ENCODE measurements at places on chromosomes 6 and 20.

- DNase-seq = no peak
These were observed 78.4 kb downstream of the ADTRP start for GRCh38 chr6:11700118-11700718.

DNA sequence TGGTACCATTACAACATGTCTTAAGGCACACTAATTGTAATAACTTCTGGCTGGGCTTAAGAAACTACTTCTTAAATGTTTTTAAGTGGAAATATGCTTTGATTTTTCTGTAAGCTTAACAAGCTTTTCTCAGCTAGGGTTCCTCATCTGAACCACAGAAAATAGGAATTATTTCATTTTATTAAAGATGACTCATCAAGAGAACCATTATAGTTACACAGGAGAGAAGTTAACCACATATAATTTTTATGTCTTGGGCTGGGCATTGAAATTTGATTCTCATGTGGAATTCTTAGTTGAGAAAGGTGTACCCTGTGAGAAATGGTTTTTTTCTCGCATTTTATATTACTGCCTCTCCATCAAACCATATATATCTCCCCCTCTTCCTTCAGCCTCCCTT lies 75.1 kb downstream of the QKI start:
- DNase-seq = no peak

- DNase-seq = no peak
These were observed 58.7 kb upstream of the CD93 start for GRCh38 chr20:23144856-23145255.

GRCh38 chr20:46139908-46140482 lies 21.9 kb downstream of the CD40 start:
- no peak for DNase-seq

DNA sequence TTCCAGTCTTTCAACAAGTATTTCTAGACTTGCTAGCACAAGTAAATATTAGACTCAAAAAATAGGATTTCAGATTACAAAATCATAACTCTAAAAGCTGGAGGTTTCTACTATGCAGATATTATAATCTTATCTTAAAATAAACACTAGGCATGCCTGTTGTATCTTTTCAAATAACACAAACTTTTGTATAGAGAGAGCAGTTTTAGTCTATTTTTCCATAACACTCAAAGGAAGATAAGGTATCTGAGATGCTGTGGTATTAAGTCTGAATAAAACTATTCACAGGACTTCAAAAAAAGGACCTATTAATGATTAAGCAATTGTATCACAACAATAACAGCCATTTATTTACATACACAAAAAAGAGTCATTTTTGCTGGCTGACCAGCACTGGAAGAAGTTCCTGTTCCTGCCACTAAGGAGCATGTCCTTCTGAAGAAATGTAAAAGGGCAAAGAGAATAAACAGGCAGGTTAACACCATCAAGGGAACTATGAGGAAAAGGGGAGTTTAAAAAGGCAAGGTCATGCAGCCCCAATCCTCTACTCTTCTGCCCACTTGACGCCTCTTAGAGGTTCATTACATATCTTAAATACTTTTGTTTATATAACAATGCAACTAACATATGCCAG lies 39.4 kb downstream of the REPS1 start:
- DNase-seq = no peak

- no peak for DNase-seq
These were observed 25.9 kb upstream of the TULP4 start for GRCh38 chr6:158286413-158286812.

DNA sequence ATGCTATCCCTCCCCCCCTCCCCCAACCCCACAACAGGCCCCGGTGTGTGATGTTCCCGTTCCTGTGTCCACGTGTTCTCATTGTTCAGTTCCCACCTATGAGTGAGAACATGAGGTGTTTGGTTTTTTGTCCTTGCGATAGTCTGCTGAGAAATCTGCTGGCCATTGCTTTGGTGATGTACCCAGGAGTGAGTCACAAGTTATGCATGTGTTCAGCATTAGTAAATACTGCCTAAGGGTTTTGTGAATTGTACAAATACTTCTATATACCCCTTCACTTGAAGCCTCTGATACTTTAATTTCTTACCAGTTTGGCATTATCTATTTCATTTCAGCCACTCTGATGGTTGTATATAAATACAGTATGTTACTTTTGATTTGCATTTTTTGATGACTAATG lies 711.3 kb upstream of the GJE1 start:
- DNase-seq = no peak

DNA sequence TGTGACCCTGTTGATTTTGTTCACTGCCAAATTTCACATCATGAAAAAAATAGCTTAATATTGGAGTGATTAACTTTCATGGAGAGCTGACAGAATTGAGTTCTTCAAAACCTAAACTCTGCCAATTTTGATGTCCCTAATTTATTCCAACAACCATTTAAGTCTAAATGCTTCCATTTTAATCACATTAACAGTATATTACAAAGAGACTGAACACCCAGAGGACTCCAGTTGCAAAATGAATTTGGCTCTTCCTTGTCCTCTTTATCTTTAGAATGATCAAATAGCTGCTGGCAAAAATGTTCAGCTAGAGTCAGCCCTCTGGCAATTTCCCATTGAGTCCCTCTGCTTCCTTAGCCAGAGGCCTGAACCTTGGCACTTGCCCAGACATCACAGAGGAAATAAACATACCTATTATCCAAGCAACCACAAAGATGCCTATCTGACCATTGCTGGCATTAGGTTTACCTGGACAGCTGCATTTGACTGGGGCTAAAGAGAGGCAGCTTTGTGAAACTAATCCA lies 299.0 kb upstream of the STXBP5 start:
- no peak for DNase-seq

DNA sequence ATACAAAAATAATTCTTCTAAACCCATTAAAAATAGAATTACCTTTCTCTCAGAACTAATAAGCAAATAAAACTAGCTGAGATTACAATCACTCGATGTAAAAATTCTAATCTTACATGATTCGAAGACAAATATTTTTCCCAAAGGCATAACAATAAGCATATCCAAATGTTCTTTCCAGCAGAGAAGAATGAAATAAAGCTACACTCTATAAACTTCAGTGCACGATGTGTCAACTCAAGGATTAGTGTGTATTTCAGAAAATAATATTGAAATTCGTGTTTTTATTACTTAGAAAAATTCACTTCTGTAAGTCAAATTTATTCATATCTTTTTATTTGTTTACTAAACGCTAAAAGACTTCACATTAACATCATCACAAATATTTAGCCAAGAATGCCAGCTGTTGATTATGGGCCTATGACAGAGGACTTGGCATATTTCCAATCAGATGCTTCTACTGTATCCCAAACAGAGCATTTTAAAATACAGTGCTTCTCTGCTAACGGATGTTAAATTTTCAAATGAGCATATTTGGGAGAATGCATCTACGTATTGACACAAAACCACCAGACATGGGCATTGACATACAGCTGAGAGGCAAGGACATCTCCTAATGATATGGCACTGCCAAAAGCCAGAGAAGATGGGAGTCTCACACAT lies 54.7 kb upstream of the PDE7B start:
- no peak for DNase-seq

DNA sequence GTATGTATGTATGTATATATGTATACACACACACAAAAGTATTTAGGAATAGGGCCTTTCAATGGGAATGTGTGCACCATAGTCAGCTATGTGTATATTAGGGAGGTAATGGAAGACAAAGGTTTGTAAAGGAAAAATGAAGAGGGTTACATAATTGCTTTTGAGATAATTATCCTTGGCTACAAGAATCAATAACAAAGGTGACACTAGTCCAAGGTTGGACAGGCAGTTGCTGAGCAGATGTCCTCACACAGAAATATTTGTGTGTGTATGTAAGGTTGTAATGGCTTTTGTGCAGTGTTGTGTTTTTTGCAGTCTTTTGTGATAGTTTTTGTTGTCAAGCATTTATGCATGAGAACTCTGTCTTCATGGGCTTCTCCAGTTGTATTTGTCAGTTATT lies 157.9 kb upstream of the MARCKS start:
- no peak for DNase-seq

Data from stimulated activated CD8-positive, alpha-beta memory T cell treated with anti-CD3 and anti-CD28 coated beads, Interleukin-12 subunit alpha, Interleukin-12 subunit beta, amount 100 ng/mL, for 4 hours (primary cell).